ENCODE measurements at places on chromosomes 11 and 22.

DNA sequence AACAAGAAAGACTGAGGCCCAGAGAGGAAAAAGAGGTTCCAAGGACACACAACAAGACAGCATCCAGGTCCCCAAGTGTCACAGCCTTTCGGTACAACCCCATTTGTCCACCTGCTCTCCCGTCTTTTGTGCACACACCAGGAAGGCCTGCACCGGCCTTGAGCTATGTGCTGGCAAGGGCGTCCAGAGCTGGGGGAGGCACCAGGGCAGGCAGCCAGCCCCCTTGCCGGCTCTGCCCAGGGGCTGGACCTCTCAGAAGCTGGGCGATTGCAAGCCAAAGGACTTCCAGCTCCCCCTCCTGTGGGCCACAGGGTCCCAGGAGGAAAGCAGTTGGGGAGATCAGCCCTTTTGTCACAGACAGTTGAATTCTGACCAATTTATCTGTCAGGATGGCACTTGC, 210.5 kb downstream of the MN1 start:
- no peak for DNase-seq

- DNase-seq, result no peak
Measured at GRCh38 chr11:76267556-76267955, 61.3 kb upstream of the WNT11 start.

DNA sequence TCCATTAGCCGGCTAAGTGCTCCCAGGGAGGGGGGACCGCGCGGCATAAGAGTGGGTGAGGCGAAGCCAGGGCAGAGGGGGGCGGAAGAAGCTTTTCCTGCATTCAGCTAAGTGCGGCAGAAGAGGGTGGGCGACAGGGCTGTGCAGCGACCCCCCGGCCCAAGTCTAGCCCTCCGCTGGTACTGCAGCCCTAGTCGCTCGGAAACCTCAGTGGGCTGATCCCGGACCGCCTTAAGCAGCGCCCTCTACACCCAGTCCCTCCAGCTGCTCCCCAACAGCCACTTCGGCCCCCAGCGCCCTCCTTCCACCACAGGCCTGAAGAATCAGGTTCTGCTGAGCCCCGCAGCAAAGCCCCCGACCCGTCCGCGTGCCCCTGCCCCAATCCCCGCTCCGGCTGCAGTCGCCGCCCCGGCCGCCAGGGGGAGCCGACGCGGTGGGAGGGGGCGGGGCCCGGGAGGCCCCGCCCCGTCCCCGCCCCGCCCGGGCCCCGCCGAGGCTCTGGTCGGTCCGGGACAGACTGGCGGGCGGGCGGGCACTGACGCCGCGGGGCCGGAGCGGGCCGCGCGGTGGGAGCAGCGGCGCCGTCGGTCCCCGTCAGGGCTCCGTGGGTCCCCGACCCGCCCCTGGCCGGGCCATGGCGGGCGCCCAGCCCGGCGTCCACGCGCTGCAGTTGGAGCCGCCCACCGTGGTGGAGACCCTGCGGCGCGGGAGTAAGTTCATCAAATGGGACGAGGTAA, at the start of gene PLCB3:
TSS of gene PLCB3 (plus strand) at position 515 of the 737 bp plus-strand sequence. CDS start at position 635, 120 bp downstream.
- DNase-seq, result no peak

DNA sequence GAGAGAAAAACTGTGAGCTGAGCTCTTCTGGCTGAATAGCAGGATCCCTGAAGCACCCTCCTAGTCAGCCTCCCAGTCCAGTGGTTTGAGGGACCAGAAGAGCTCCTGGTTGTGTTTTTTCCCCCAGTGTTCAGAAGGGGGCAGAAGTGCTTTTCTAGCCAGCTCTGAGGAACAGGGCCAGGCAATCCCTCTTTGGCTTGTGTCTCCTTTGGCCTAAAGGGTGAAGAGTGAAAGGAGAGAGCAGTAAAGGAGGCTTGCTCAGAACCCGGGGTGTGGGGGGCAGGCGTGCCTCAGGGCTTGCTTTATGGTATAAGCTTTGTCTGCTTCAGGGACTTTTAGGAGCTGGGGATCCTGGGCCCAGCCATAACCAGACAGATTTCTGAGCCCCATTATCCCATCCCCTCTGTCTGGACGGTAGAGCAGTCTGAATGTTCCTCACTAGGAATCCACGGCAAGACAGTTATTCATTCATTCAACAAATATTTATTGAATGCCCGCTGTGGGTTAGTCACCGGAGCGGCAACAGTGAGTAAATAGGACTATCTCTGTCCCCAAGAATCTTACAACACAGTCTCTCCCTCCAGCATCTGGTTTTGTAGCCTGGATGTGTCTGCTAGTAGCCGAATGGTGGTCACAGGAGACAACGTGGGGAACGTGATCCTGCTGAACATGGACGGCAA, 14.5 kb downstream of the ACP2 start:
- no peak for DNase-seq

DNA sequence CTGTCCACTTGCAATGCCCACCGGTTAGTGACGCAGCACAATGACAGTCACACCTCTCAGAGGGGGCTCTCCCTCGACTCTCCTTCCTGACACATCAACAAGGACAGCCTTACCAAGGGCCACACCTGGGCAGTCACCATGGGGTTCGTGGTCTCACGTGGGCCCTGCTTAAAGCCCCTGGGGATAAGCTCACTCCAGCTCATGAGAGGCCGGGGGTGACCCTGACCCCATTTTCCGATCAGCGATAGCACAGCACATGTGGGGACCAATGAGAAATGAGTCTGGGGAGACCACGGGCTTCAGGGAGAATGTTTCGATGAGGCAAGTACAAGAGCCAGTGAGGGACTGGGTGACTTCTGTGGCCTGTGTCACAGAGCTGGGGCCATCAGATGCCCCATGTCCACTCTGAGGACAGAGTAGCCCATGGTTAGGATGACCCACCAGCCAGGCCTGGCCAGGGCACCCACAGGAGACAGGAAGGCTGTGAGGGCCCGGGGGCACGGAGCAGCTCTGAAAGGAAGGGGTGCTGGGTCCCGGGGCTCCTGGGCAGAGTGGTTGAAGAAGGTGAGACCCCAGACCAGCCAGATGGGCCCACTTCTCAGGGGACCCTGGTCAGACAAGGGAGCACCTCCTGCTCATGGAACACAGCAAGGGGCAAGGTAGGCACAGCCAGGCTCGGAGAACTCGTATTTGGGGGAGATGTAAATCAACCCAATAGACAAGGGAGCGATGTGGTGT, 128.8 kb downstream of the MED15 start:
- no peak for DNase-seq

DNA sequence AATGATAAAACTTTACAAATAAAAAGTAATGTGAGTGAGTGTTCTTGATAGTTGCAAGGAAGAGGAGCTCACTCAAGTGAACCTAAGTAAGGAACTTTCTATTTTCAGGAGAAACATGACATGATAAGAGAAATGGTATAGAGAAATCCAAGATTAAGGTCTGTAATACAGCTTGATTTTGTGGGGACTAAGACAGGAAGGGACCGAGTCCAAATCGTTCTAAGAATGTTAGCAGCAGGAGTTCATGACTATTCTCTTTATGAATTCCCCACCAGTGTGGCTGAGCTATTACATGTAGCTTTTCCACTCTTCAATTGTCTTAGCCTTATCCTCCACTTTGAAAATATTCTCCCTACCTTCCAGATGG, 698.6 kb upstream of the ARHGAP42 start:
- no peak for DNase-seq

GRCh38 chr11:27717377-27717776, 17.1 kb upstream of the BDNF start:
- no peak for DNase-seq
